ENCODE measurements at places on chromosomes 4 and X.
A peak's percentile ranks its signal among the peaks of the same experiment; 100 is the strongest.

DNA sequence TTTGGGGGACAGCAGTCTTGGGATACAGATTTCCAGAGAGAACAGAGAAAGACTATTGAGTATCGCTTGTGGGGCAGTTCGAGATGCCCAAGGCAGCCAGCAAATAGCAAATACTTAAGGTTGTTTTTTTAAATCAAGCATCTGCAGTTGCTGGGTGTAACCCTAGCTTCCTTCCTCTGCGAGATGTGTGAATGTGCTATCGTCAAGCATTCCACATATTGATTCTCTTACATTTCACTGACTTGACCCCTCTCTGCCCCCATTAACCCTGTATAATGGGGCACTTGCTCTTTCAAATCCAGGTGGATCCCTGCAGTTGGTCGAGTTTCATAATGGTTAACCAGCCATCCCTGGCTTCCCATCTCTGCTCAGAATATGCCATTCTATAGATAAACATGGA lies 23.5 kb downstream of the KCNE5 start:
- no peak for ATAC-seq

DNA sequence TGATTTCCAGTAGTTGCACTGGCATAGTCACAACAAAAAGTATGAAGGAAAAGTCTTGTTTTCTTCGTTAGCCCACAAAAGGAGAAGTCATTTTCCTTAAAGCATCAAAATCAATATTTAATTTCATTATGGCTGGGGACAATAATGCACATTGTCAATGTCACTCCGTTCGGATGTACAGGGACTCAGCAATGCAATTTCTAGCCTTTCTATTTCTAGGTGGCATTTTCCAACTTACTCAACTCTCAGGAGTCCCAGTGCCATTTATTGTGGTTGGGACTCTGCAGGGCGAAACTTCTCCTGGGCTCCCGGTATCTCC lies 99.6 kb downstream of the CEP135 start:
- ATAC-seq, result no peak

- ATAC-seq, result peak; percentile 80
Observed at GRCh38 chrX:30488092-30488491, 89.5 kb downstream of the TASL start.

DNA sequence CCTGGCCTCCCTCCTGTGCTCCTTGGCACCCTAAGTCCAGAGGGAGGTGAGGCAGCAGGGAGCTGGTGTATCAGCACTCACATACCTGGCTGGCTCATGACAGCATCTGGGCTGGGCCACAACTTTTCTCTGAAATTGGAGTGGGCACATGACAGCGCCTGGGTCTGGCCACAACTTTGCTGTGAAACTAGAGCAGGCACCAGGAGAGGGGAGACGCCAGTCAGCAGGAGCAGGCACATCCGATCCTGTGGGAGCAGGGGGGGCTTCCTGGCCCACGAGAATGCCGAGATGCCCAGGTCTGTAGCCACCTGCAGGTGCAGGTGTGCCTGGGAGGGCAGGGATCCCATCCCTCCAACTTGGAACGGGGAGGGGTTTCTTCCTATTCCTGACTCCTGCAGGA lies 69.7 kb upstream of the PPP3CA start:
- ATAC-seq, result no peak

- no peak for ATAC-seq
Observed at GRCh38 chrX:124010157-124010556, 48.7 kb downstream of the STAG2 start.

- no peak for ATAC-seq
Observed at GRCh38 chr4:73991742-73992000, 3.7 kb upstream of the PPBP start.

DNA sequence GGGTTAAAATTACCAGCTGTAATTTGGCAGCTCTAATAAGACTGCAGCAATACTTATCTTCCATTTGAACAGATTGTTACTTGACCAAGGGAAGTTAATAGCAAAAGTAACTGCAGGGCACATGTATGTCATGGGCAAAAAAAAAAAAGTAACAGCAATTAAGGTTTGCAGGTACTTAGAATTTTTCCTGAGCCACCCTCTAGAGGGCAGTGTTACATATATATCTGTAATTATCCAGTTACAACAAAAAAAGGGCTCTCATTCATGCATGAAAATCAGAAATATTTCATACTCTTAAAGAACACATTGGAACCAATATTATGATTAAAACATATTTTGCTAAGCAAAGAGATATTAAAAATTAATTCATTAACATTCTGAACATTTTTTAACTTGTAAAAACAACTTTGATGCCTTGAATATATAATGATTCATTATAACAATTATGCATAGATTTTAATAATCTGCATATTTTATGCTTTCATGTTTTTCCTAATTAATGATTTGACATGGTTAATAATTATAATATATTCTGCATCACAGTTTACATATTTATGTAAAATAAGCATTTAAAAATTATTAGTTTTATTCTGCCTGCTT lies 25.1 kb downstream of the XIAP start:
- peak; percentile 68 for ATAC-seq

GRCh38 chr4:107619066-107619465 lies 101.0 kb downstream of the PAPSS1 start:
- ATAC-seq, result peak; percentile 88

DNA sequence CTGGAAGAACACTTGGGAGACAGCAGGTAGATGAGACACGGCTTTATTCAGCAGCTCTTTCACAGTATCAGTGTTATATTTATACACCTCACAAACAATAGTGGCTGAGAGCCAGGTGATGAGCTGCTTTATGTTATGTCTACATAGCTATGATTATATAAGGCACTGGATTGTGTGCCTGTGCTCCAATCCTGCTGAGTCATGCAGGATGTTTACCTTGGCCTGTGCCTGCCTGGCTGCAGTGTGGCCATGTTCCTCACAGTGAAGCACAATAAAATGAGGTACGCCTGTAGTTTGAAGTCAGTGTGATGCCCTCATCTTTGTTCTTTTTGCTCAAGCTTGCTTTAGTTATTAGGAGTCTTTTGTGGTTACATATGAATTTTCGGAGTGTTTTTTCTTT lies 31.3 kb downstream of the CXCL13 start:
- ATAC-seq, result peak; percentile 95

DNA sequence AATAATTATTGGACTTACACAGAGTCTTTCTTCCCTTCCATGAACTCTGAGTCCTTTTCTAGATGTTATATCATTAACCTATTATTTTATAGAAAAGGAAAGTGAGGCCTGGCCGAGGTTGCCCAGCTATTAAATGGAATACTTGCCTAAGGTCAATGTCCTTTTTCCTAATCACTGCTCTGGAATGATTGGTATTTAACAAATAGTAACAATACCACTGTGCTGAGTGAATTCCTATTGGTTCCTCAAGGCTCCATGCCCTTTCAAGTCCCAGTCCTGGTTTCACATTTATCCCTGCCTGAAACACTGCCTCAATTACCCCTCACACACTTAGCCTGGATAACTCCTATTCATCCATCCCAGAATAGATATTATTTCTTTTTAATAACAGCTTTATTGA lies 6.2 kb downstream of the TCEAL9 start:
- peak; percentile 68 for ATAC-seq

DNA sequence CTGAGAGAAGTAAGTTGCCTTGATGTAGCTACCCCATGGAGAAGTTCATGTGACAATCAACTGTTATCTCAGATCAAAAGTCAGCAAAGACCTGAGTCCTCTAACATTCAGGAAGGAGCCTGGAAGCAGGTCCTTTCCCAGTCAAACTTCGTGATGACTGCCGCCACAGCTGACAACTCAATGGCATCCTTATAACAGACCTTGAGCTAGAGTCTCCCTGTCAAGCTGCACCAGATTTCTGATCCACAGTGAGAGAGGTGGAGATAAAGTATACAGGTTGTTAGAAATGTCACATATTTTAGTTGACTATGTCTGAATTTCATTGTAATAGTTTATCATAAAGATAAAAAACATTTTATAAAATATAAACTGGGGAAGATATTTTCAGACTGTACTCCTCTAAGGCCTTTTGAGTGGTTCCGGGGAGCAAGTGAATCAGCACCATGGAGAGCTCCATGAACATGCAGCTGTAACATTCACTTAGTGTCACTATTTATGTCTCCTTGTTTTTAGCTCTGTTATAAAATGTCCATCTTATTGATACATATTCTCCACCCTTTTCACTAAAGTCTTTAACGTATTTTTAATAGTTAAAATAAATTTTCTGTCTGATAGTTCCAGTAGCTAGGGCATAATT lies 1653.5 kb upstream of the AGA start:
- ATAC-seq, result no peak

DNA sequence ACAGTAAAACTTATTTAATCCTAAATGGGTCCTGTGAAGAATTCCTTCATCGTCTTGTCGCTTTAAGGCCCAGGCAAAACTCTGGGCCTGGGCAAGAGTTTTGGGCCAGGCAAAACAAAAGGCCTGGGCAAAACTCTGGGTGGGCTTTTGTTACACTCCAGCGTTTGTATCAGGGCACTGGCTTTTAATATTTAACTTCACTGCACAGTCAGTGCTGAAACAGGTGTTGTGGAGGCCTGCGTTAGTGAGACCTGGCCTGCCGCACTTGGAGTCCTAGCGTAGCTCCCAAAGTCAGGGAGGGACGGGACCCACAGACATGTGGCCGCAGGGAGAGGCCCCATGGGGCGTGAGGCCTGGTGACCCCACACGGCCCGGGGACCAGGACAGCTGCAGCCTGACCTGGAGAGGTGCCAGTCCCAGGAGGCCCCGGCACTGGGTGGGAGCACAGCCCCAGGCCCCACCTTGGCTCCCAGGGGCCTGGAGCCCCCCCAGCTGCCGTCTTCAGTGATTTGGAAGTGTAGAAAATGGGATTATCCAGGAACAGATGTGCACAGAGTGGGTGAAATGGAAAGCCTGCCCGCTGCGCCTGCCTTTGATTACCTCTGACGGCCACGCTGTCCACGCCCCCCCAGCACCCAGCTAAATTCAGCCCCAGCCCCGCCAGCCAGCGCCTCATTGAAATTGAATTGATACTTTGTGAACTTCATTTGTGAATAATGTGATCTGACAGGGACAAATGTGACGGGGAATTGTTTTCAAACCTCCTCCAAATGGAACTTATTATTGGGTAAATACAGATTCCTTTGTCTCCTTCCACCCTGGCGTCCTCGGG lies 132.9 kb upstream of the NKX1-1 start:
- ATAC-seq, result no peak

DNA sequence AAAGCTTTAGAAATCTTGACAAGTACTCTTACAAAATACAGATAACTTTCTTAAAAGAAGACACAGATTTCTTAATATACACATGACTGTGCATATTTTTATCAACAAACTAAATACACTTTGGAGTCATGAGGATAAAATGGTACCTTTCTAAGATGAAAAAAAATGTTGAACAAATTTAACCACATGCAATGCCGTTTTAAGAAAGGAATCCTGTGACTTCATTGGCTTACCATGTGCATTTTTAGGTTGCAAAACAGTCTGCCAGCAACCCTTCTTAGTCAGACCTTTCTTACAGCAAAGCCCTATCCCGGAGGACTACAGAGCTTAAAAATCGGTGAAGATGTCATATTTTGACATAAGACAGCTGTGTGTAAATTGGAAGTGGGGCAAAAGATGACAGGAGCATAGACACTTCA lies 51.7 kb downstream of the GASK1B start:
- ATAC-seq, result peak; percentile 97

DNA sequence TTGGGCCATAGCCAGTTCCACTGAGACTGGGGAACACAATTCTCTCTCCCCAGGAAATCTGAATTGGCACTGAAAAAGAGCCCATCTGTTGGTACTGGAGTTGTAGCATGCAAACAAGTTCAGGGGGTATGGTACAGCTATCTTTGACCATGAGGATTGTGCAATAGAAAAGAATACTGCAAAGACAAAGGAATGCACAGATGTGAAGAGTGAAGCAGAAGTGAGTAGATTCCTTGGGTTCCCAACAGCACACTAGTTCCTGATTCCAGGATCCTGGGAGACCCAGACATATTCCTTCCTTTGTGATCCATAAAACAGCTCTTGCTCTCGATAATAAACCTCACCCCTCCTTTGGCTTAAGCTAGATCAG lies 43.3 kb upstream of the CTAG2 start:
- ATAC-seq, result peak; percentile 35

- no peak for ATAC-seq
Observed at GRCh38 chr4:158492391-158492790, 29.3 kb upstream of the RXFP1 start.

DNA sequence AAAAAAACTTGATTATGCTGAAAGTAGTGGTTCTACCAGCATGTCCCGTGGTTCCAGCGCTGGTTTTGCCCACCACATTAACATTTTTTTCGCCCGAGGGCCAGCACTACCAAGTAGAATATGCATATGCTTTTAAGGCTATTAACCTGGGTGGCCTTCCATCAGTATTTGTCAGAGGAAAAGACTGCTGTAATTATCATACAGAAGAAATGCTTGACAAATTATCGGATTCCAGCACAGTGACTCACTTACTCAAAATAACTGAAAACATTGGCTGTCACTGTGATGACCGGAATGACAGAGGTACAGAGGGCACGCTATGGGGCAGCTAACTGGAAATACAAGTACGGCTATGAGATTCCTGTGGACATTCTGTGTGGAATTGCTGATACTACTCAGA lies 34.6 kb downstream of the PRPS2 start:
- ATAC-seq, result peak; percentile 38

DNA sequence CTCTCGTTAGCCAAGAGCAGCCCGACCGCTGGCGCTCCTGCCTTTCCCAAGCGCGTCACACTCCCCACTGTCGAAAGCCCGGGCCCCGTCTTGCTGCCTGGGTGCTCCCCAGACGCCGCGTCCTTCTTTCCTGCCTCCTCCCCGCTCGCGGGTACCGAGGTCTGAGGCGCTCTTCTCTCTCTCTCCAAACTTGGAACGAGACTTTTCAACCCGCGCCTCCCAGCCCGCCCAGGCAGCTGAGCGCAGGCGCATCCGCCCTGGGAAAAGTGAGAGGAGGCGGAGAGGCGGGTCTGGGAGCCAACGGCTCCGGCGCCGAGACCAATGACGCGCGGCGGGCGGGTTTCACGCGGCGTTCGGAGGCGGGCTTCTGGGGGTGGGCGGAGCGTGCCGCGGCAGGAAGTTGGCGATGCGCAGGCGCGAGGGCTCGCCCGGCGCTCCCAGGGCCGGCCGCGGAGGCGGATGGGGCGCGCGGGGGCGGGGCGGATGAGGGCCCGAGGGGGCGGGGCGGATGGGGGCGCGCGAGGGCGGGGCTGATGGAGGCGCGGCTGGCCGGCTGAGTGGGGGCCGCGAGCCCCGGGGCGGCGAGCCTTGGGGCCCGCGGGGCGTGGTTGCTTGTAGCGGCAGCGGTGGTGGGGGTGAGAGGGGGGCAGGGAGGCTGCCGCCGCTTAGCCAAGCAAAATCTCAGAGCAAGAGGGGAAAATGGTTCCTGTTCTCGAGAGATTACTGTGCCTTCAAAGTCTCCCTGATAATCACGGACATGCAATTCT lies at the start of gene RBBP7:
Gene RBBP7, minus strand, starts transcription at position 268 of the 767 bp plus-strand sequence. CDS start 309 bp downstream, outside the sequence.
- ATAC-seq, result peak; percentile 89

GRCh38 chrX:46321676-46322075 lies 223.5 kb downstream of the ZNF674 start:
- ATAC-seq, result no peak

- no peak for ATAC-seq
Observed at GRCh38 chrX:106341823-106342222, 173.7 kb downstream of the PWWP3B start.

DNA sequence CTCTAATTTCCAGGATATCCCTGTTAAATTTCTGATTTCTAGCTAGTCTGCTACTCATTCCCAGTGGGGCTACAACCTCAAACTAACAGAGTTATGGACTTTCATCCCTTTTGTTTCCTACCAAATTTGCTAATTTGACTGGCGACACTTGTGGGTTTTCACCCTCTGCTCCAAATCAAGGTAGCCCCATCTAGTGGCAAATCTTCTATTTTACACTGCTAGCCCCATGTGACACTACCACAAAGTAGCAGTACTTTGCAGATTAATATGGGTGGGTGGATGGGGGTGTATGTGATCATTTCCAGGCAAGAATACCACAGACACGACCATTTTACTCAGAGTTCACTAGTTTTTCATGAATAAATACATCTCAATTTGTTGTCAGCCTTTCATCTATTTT lies 150.3 kb downstream of the MSL3 start:
- ATAC-seq, result peak; percentile 70
